ENCODE measurements at places on chromosomes 16 and 17.

GRCh38 chr16:88917146-88917914 lies 50.9 kb upstream of the PABPN1L start:
- no peak for DNase-seq

DNA sequence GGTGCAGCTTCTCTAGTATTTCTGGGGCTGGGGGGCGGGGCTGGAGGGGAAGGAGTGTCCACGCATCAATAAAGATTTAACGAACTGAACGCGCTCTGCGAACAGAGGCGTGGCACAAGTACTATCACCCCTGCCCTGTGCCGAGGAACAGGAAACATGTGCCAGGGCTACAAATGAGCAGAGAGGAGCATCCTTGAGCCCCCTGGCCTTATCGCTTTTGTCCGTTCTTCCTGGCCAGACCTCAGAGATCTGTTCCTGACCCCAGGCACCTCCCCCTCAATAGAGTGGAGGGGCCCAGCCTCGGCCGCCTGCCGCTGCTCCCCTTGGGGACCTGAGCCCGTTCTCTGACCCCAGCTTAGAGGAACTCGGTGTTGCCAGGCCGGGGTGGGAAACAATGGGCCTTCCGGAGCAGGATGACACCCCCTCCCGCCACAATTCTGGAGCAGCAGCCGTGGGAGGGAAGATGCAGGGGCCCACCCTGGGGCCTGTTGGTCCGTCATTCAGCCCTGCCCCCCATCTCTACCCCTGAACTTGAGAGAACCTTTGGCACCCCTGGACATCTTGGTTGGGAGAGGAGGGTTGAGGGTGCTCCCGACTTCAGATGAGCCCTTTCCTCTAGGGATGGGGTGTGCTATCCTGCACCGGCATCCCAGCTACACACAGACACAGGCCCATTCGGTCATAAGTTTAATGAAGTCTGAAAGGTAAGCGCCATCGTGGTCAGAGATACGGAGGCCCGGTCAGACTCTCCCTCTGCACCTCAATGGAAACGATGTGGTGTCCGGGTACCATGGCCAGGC lies 1.1 kb downstream of the NAA38 start:
- DNase-seq = peak; percentile 62

GRCh38 chr16:65833171-65833871 lies 533.2 kb upstream of the CDH5 start:
- DNase-seq = no peak

GRCh38 chr17:4946312-4946976 lies 1.9 kb downstream of the PFN1 start:
- no peak for DNase-seq

Data from ovary (tissue), 10 donors.